ENCODE measurements at places on chromosomes 3 and 15.

DNA sequence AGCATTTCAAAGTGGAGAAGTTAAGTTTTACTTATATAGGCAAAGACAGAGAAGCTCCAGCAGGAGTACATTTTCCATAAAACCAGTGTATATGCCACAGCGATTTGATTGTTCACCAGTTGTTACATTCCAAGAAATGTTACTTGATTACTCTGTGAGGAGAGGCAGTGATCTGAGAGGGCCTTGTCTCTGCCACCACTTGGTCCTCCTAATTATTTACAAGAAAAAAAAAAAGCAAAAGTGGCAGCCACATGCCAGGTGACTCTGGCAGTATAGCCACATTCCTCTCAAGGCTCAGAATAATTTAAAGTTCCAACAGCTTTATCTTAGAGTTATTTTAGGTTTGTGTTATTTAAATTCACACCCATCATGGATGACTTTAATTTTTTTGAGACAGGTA is 1077.8 kb downstream of the ZPLD1 start:
- DNase-seq, result no peak

DNA sequence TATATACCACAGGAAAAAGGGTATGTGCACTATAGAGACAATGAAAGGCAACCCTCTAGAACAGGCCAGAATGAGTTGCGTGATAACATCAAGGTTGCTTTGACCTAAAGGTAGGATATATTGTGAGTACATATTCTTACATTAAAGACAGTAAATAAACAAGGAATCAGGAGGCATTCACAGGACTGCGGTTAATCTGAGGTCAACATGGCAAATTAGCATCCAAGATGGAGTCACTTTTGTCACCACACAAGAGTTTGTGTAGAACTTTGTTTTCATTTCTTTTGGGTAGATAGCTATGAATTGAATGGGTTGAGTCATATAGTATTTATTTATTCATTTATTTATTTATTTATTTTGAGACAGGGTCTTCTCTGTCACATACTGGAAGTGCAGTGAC is 11.5 kb upstream of the SCAP start:
- no peak for DNase-seq

DNA sequence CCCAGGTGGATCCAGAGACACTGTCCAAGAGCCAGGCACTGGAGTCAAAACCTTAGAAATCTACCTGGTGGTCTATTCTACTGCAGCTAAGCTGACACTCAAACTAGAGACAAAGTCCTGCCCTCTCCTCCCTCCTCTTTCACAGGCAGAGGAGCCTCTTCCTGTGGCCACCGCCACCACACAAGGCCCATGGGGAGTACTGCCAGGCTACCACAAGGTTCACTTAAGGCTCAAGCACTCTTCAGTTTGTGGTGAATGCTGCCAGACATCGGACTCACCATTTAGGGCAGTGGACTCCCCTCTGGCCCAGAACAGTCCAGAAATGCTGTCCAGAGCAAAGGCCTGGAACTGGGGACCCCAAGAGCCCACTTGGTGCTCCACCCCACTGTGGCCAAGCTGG is 160.9 kb downstream of the ADAMTS17 start:
- DNase-seq, result no peak

DNA sequence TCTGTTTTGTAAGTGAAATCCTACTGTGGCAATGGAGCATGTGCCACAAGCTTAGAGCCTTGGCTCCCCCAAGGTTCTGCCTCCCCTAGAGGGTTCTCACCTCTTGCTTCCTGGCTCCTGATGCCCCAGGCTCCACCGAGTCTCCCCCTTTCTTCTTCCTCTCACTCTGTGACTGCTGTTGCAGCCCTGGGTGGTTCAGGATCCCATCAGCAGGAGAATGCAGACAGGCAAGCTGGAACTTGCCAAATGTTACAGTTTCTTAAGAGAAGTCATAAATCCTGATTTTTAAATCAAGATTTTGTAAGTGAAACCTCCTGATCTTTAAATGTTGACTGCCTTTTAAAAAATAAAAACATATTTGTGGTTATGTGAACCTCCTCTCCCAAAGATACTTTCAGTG is 133.9 kb downstream of the CCNL1 start:
- DNase-seq, result no peak

DNA sequence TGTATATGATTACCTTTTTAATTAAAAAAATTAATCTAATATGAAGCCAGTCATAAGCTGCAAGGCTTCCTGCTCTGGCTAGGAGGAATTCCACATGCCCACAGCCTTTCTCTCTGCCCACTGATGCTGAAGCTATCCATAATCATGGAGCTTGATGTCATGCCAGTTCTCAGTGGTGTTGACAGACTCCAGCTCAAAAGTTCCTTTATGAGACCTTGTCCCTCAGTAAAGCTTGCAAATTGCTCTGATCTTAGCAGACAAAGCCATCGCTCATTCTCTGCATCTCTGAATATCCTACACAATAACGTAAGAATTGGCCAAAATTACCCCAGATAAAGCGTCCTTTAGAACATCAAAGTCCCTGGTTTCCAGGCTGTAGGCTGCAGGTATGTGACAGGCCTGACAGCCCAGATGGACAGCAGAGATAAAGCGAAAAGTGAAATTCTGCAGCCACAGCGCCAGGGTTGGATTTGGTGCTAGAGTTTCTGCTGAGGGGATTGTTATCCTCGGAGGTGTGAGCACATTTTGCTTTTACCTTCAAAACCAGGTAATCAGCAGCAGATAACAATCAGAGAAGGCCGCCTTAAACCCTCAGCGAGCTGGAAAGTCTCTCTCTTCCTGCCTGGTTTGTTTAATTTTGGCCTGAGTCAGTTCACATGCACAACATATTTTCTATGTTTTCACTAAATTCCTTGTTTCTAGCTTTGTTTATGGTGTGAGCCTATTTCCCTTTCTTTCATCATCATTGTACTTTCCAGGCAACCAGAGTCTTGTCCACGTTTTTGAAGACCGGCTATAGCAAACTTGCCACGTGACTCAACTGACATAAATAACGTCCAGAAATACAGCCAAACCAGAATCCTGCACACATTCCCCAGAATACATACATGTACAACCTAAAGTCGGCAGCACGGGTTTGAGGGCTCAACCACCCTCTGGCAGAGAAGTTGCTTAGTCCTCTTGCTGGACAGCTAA is 36.6 kb upstream of the ALDH1A3 start:
- no peak for DNase-seq

- no peak for DNase-seq
Observed at GRCh38 chr15:92553317-92553716, 102.3 kb downstream of the FAM174B start.

DNA sequence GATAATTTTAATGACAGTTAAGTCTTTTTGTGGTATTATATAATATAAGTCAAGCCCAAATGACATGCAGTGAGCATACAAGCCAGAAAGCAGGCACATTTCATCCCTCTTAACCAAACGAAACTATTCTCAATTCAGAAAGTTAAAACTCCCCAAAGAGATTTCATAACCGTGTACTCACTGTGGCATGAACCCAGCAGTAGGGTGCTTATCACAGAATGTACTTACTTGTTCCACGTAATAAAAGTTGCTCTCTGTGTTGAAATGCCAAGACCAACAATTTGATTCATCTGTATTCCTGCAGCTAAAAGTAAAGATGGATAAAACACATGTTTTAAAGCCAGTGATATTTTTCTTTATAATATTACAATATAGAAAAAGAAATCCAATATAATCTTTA is 12.1 kb downstream of the GK5 start:
- DNase-seq, result no peak

- no peak for DNase-seq
Observed at GRCh38 chr3:67587811-67588210, 66.6 kb downstream of the SUCLG2 start.

DNA sequence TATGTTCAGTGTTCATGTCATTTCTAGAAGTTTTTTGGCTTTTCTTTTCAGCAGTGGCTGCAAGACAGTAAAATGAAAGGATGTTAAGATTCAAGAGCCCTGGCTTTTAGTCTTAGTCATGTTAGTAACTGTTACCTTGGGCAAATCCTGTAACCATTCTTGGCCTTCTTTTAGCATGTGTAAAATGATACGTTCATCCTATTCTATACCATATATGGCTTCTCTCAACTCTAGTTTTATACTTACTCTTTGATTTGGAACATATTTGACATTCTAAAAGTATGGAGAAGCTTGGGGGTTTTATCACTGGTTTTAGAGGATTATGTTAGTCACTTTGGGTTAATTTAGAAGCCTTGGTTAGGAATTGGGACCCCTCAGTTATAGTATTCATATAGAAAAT is 20.1 kb downstream of the GTF2E1 start:
- DNase-seq, result no peak

DNA sequence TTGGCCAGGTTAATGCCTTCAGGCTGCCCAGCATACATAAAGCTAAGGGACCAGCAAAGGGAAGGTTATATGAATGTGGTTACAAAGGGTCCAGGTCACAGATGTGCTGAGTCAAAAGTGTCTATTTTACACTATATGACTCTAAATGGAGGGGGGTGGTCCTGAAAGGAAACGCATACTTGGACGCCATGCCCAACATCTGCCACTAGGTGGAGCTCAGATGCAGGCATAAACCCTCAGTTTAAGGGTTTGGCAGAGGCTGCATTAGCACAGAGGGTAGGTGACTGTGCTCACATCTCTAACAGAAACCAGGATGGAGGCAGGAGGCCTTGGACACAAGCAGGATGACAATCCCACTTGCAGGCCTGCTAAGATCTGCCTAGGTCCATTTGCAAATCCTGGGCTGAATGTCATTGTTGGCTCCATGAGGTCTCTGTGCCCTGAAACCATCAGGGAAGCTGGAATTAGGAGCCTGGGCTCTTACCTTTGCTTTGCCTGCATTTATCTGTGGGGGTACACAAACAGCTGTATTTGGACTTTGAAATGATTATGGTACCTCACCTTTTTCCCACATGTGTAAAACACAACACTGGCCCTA is 55.8 kb downstream of the ZNF621 start:
- DNase-seq, result peak; percentile 82

DNA sequence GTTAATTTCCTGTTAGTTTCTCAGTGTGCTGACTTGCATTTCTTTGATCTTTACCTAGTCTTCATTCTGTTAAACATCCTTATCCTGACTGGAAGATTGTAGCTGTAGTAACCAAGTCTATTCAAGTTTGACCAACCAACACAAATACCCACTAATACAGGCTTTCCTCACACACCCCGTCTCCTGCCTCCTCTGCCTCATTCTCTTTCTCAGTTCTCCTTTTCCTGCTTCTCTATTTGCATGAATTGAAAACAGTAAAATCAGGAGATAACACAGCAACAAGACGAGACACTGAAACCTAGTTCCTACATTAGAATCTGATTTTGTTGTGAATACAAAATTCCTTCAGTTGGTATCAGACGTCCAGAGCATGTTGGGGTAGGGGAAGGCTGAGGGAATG is 116.9 kb upstream of the ARPP21 start:
- DNase-seq, result no peak

DNA sequence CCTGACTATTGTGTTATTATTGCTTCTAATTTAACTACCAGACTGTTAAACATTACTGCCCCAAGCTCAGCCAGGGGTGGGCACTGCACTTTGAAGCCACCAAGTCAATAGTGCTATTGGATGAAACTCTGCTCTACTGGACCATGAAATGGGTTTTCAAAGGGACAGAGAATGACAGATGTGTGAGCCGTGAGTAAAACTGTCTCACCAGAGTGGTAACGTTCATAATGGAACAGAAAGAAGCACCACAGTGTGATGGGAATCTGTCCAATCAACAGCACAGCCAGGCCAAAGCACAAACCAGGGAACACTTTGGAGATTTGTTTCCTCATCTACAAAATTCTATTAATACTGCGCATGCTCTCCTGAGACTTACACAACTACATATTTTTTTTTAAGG is 171.8 kb upstream of the LPP start:
- no peak for DNase-seq

- no peak for DNase-seq
Observed at GRCh38 chr3:60855250-60855649, 396.0 kb downstream of the FHIT start.

GRCh38 chr3:58864480-58864879 is 185.3 kb downstream of the CFAP20DC start:
- DNase-seq, result no peak

GRCh38 chr15:41333026-41333562 is 413 bp downstream of the NUSAP1 start:
- no peak for DNase-seq

GRCh38 chr3:52452126-52452525 is 1.7 kb downstream of the TNNC1 start:
- no peak for DNase-seq

DNA sequence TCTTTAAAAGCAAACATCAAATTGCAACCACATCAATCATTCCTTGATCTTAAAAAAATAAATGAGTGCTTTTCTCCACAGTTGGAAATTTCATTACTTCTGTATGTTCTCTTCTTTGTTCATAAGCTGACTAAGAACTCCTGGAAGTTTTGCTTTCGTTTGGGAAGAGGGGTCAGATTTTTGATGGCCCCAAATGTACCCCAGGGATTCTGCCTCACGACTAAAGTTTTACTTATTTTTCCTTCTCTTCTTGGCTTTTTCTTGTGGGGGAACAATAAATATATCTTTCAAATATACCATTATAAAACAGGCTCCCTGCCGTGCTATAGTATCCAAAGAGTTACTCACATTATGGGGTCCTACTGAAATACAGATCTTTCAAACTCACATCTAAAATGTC is 215.0 kb upstream of the CDIN1 start:
- no peak for DNase-seq

DNA sequence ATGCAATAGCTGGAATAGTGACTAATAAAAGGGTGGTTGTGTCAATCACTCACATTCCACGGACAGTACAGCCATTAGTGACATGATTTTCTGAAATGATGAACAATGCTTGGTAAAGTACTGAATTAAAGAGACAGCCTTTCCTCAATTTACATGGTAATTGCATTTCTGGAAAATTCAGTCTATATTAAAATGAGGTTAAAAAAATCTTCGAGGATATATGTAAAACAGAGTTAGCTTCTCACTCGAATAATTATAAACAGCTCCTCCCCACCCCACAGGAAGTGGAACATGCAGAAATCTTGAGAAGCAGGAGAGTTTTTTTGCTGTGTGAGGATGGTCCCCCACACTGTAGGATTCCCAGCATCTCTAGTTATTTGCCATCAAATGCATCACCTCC is 42.1 kb downstream of the SLC6A11 start:
- DNase-seq, result no peak

DNA sequence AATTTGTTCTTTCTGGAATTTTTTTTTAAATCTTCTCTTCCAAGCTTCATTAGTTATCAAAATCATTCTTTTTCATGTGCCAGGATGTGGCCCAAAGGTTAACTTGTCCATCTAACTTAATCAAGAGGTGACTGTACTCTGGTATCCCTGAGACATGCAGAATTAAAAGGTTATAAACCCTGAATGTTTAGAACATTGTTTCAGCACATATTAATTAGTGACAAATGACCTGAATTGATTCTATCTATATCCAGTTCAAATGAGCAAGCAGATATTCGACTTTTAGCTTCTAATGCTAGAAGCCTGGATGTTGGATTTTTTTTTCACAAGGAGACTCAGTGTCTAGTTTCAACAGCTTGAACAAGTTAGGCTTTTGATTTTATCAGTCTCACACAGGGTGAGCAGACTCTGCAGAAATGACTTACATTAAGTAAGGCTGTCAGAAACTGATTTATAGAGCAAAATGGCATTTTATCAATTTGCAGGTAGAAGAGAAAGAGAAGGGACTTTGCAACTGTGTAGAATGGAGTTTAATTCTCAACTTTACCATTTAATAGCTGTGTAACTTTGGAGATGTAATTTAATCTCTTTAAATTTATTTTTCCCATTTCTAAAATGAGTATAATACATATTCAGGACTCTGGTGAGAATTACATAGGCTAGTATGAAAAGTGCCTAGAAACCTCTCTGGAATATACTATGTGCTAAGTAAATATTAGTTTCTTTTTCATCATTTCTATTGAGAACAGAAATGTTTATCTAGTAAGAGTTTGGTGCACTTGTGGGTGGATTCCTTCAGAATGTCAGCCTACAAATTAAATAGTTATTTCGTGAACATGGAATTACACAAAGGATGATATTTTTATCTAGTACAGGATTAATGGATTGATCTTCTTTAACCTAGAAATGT is 100.0 kb downstream of the ALCAM start:
- no peak for DNase-seq
